ENCODE measurements at places on chromosomes 11 and 22.

GRCh38 chr11:127925475-127925874 is 661.9 kb downstream of the ETS1 start:
- no peak for DNase-seq

DNA sequence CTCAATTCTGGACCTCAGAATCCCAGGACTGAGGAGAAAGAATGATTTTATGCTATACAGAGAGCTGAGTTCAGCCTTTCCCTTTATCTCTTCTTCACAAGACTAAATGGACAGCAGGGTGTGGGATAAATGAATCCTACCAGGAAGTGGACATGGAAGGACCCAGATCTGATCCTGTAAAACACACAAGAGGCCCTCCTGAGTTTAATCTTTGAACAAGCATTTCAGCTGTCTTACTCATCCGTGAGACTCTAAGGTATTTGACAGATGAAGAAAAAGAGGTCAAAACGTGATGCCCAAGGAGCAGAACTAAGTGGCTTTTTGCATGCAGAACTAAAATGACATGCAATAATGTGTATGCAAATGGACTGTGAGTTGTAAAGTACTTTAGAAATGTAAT is 511.3 kb downstream of the DLG2 start:
- no peak for DNase-seq

DNA sequence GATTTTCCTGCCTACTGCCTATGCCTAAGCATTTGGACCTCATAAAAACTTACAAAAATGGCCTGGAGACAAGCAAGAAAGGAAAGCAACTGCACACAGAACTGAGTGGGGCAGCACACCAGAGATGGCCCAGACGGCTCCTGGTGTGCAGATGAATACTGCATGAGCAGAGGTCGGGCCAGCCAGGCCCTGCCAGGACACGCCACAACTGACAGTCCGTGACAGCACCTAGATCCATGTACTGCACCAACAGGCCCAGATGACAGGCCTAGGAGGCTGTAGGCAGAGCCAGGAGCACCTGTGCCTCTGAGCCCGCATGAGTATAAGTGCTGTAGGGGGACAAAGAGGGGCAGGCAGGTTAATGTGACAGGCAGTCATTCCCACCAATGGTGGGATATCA is 160.2 kb downstream of the IGLL1 start:
- no peak for DNase-seq

GRCh38 chr22:35330258-35330861 is 30.7 kb downstream of the TOM1 start:
- DNase-seq = peak; percentile 76

DNA sequence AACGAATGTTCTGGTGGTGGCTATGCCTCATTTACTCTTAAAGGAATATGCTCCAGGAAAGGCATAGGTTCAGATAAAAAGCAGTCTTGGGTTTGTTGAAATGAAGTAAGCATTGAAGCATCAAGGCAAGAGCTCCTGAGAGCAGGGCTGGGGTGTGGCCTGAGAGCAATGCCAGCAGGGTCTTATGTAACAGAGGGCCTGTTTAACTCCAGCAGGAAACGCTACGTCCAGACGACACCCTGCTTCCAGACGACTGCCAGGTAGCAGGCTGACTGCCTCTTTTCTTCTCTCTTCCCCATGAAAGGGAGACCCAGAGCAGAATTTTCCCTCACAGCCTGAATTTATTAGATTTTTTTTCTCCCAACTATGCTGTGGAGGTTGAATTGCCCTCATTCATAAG is 127.2 kb upstream of the SLC5A12 start:
- DNase-seq = no peak

DNA sequence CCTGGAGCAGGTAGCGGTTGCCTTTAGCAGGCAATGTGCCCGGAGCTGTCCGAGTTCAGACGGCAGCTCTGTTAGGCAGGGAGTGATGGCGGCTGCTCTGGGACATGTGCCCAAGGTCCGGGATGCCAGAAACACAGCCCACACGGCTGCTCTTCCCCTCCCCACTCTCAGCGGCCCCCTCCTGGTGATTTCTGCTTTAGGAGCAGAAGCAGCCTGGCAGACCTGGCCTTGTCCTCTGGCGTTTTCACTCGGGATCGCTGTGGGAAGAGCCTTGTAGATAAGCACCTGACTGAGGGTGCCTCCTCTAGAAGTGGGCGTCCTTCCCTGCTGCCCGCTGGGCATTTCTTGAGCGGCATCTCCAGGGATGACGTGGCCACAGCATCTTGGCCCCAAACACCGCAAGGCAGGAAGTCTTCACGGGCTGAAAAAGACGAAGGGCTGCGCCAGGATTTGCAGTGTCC is 392.2 kb downstream of the TBC1D22A start:
- DNase-seq = no peak

DNA sequence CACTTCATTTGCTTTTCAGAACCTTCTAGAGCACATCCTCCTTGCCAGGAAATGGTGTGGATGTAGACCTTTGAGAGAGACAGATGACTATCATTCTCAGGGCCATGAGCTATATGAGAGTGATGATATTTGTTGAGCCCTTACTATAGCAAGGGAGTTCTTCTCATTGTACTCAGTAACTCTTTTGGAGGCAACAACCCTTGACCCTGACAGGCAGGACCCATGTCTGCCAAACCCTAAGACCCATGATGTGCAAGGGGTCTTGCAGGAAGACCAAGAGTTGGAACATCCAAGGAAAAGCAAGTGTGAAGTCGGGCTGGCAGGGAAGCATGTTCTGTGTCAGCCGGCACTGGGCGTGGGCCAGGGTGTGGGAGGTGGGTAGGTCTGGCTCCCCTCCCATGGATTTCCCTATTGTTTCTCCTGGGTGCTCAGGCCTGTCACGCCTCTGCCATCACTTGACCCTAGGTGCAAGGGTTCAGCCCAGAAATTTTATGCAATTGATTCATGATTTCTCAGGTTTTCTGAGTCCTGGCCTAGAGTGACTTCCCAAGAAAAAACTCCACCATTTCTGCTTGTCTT is 1.2 kb downstream of the FOLR3 start:
- DNase-seq = no peak

DNA sequence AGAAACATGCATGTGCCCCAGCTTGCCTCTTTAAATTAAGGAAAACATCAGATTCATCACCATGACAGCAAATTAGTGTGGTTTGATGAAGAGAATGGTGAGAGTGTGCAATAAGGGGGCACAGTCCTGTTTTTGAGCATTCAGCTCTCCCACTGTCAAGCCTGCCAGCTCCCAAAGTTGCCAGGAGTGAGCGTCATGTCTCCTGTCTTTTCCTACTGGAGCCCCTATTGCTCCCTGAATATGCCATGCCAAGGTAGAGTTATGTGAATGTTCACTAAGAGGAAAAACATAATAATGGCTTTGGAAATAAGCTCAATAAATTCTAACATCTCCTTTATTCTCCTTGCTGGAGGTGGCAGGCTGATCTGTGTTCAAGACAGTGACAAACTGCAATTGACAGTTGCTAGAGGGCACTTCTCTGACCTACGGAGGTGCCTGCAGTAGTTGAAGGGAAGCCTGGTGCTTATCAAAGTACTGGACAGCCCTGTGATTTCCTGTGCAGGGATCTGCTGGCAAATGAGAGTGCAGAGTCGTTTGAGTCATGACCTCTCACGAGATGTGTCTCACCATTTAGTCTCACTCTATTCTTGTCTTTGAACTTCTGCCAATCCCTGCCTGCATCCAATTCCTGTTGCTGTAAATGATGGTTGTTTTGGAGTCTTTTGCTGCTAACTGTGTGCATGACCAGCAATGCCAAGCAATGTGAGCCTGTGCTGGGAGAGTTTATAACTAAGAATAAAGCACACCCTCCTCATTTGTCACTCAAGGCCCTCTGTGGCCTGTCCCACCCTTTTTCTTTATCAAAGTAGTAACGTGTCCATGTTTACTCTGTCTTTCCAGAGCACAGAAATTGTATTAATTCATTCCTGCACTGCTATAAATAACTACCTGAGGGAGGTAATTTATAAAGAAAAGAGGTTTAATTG is 34.8 kb downstream of the MRGPRX2 start:
- DNase-seq = no peak

DNA sequence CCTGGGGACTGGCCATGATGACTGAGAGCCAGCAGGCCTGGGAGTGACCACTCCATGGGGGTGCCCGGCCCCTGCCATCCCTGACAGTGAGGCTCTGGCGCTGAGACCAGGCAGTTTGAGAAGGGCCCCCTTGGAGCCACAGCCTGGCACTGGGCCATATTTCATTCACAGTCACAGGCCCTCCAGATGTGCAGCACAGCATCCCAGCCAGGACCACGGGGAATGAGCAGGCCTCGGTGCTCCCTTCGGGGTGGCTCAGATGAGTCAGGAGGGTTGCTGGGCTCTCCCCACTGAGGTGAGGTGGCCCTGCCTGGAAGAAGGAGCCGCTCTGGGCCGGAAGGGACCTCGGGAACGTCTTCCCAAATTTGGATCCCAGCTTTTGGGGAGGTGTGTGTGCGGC is 53.0 kb downstream of the GRAMD4 start:
- peak; percentile 45 for DNase-seq

- peak; percentile 48 for DNase-seq
Measured at GRCh38 chr22:49632199-49633009, 195.3 kb downstream of the BRD1 start.

GRCh38 chr11:67405688-67406339 is 1.9 kb downstream of the TBC1D10C start:
- DNase-seq = no peak

DNA sequence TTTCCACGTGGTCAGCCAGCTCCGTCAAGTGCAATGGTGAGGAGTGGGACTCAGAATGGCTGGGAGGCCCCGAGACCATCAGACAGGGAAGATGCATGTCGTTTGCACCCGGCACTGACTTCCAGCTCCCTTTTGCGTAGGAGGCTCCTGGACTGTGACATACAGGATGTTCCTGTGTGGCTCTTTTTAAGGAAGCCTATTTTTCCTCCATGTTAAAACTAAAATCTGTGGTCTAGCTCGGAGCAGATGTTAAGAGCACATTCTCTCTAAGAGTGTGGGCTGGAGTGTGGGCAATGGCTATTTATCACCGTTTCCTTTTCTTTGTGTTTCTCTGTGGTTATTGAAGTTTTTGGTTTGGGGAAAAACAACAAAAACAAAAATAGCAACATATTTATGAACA is 40.9 kb upstream of the AMPD3 start:
- no peak for DNase-seq

DNA sequence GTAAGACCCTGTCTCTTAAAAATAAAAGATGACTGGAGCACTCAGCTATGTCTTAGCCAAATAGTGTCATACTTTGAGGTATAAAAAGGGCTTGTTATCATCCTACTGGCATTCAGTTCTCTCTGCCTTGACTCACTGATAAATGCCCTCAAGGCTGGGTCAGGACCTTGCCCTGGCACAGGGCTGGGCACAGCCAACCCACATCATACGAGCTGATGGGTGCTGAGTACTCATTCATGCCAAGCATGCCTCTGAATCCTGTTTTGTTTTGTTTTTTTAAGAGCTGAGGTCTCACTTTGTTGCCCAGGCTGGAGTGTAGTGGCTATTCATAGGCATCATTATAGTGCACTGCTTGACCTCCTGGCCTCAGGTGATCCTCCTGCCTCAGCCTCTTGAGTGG is 1.9 kb downstream of the SMTNL1 start:
- no peak for DNase-seq

- no peak for DNase-seq
Measured at GRCh38 chr22:23800297-23801237, 13.8 kb downstream of the SMARCB1 start.

GRCh38 chr11:114399490-114400215 is 658 bp downstream of the C11orf71 start:
- no peak for DNase-seq

DNA sequence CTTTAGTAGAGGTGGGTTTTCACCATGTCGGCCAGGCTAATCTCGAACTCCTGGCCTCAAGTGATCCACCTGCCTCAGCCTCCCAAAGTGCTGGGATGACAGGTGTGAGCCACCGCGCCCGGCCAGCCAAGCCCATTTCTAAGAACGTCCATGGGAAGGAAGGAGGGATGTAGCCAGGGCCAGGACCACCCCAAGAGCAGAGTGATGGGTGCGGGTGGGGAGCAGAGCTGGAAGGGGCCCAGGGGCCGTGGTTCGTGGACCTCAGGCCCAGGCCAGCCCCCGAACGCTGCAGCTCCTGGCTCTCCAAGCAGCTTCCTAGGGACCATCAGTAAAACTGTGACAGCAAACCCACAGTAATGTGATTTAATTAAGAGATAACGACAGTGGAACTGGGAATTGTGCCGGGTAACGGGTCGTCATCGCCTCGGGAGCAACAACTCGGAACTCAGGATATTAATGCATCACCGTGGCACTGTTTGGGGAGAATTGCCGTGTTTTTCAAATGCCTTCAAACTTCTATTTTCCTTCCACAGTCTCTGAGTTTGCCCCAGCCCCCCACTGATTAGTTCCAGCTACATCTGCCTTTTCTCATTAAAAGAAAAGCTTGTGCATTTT is 74.3 kb downstream of the BRD1 start:
- DNase-seq = no peak

DNA sequence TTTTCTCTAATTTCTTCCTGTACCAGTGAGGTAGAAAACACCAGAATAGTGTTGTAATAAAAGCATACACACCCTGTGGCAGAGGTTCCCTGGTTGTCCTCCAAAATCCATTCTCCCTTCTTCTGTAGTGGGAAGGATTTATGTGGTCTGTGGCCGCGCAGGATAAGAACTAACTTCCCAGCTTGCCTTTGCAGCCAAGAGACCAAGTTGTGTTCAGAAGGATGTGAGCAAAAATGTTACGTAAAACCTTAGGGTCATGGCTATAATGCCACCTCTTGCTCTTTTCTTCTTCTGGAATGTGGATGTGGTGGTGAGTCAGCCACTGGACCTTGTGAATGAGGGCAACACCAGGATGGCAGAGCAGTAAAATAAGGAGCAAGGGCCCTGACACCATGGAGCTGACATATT is 28.4 kb downstream of the CCDC90B start:
- DNase-seq = no peak

GRCh38 chr11:87046824-87047223 is 9.1 kb downstream of the TMEM135 start:
- DNase-seq = no peak
